ENCODE measurements at places on chromosomes 6 and 20.

- DNase-seq = no peak
Observed at GRCh38 chr20:24472426-24472825, 3.0 kb downstream of the SYNDIG1 start.

DNA sequence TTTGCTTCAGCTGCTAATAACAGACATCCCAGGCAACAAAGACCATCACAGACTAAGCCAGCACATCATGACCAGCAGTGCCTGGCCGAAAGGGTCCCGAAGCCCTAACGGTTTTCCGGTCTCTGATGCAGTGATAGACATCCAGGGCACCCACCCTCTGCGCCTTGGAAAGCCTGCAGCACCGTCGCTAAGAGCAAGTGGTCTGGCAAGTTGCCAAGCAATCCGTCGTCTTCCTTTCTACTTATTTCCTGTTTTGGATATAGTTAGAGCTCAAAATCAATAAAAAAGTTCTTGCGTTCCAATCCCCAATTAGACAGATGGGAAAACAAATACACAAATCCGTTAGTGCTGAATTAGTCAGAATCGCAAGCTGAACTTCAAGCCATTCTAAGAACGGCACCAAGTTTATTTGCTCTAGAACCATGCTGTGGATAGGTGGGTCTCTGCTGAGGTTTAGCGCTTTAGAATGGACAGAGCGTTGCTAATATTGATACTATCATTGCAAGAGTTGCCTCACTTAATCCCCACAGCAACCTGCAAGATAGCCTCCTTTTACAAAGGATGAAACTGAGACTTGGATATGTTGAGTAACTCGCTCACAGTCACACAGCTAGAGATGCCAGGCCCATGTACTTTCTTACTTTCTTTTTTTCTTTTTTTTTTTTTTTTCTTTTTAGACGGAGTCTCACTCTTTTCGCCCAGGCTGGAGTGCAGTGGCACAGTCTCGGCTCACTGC is 163.3 kb upstream of the SNX9 start:
- no peak for DNase-seq

- DNase-seq = no peak
Observed at GRCh38 chr6:158764183-158764849, 54.9 kb downstream of the EZR start.

GRCh38 chr6:79173378-79173777 is 61.1 kb downstream of the HMGN3 start:
- DNase-seq = no peak

- DNase-seq = no peak
Observed at GRCh38 chr20:41040855-41041254, 12.2 kb downstream of the TOP1 start.

GRCh38 chr6:20997143-20997769 is 463.0 kb downstream of the CDKAL1 start:
- DNase-seq = no peak

GRCh38 chr6:116221067-116221466 is 32.8 kb downstream of the TSPYL4 start:
- no peak for DNase-seq

- no peak for DNase-seq
Observed at GRCh38 chr6:4259391-4259790, 124.0 kb upstream of the ECI2 start.

- DNase-seq = no peak
Observed at GRCh38 chr6:39599973-39600372, 125.2 kb downstream of the KIF6 start.

DNA sequence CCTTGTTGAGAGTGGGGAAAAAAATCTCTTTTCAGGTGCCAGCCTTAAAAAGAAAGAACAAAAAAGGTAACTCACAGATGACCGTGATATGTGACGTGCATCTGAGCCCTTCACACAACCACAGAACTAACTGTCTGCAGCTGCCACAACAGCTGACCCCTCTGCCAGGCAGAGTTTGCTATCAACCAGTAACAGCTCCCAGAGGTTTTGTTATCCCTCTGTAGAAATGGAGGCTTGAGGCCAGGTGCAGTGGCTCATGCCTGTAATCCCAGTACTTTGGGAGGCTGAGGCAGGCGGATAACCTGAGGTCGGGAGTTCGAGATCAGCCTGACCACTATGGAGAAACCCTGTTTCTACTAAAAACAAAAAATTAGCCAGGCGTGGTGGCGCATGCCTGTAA is 42.8 kb downstream of the SLC52A3 start:
- no peak for DNase-seq

GRCh38 chr20:25356271-25356933 is 34.2 kb downstream of the ABHD12 start:
- DNase-seq = no peak

DNA sequence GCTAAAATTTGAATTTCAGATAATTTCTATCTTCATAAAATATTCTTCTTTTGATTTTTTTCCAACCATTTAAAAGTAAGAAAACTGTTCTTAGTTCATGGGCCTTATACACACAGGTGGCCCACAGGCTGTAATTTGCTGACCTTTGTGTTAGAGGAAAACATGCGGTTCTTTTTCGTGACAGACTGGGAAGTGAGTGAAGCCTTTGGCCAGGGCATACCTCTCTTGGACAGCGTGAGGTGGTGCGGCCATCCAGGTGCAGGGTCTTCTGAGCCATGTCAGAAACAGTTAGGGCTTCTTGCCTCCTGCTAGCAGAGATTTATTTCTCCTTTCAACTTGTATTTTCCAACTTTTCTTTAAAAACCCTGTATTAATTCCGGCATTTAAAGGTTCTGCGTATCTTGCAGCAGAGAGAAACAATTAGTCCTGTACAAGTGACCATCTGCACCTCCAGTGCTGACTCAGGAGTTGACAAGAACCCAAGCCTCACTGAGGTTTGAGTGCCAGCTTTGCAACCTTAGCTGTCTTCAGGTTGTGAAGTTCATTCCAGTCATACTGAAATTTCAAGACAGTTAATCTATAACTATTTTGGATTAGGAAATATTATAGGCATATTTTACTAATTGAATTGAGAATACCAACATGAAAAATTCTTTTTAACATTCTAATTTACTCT is 177.8 kb downstream of the LY86 start:
- DNase-seq = no peak
